Memory B cell (primary cell): ENCODE measurements at places on chromosomes 12 and 14.

- DNase-seq, result no peak
Measured at GRCh38 chr12:49330032-49330619, 6.9 kb downstream of the C1QL4 start.

DNA sequence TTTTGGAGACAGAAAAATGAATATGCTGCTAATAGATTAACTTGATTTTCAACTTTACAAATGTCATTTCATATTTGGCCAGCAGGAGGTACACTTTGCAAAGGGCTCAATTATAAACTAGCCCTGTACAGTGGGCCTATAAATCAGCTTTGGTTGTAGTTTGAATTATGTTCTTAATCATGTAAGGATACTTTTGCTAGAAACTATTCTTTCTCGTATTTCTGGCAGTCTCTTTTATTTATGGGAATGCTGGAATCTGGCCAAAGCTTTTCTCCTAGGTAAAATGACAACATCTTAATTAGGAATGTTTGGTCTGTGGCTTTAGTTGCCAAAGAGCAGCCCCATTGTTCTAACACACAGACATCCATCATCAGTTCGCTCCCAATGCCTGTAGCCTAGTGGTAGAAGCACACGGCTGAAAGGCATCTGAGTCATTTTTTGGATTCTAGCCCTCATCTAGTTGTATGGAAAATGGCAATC, 1322.3 kb upstream of the SEL1L start:
- no peak for DNase-seq

- DNase-seq, result peak; percentile 63
Measured at GRCh38 chr14:102554821-102555819, 37.3 kb upstream of the RCOR1 start.

GRCh38 chr12:43861015-43861839, 25.3 kb downstream of the TMEM117 start:
- no peak for DNase-seq

GRCh38 chr12:74286254-74286653, 251.4 kb upstream of the ATXN7L3B start:
- DNase-seq, result no peak

DNA sequence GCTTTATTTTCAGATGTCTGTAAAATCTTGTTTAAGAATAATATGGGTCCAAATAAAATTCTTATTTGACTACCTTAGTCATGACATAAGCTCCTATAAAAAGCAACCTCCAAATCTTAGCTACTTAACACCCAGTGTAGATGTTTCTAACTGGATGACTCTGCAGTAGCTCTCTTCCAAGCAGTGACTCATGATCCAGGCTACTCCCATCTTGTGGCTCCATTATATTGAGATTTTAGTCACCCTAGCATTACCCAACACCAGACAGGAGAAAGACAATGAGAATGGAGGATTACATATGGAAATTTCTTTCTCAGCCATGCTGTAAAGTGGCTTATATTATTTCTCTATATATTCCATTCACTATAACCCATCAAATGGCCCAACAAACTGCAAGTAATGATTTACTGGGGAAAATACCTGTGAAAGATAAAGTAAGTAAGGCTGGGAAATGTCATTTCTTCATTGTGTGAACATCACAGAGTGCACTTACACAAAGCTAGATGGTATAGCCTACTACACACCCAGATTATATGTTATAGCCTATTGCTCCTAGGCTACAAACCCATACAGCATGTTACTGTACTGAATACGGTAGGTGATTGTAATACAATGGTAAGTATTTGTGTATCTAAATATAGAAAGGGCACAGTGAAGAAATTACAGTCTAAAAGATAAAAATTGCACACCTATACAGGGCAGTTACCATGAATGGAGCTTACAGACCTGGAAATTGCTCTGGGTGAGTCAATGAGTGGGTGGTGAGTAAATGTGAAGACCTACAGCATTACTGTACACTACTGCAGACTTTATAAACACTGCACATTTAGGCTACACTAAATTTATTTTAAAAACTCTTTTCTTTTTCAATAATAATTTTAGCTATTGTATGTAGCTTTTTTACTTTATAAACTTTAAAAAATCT, 163.2 kb downstream of the DYRK2 start:
- no peak for DNase-seq

- no peak for DNase-seq
Measured at GRCh38 chr12:45939759-45940158, 50.6 kb downstream of the SCAF11 start.

DNA sequence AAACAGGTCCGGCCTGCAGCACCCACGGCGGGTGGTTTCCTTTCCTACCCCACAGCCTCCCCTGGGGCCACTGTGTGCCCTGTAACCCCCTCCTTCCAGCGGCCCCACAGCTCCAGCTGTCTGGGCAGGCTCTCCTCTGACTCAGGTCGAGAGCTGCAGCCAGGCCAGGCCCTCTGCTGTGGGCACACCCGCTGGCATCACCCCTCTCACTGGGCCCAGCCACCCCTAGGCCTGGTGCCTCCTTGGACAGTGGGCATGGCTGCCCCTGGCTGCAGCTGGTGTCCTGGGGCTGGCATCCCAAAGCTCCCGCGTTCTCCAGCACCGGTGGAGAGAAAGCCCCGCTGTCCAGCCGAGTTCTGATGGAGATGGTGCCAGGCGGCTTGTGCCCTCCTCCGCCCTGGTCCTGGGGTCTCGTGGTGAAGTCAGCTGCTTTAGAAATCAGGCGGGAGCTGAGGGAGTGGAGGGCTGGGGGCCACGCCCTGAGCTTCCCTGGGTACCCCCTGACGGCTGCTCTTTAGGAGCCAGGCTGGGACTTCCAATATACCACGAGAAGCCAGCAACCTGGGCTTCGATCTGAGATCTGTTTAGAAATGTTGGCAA, 114.9 kb downstream of the KIF26A start:
- no peak for DNase-seq

DNA sequence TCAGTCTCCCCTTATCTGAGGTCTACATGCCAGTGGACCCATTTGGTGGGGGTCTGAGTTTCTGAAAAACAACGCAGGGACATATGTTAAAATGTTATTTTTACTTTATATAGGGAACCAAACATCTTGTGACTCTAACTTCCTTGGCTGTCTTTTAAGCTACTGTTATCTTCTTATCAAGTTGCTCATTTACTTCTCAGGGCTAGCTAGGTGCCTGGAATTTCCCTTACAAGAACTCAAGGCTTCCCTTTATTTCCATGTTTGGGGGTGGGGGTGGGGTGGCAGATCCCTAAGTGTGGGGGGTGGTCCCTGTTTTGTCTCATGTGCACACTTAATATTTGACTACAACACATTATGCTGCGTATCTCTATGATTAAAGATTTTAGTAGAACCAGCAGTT, 31.6 kb downstream of the PPP1R36 start:
- DNase-seq, result no peak

GRCh38 chr12:75905922-75906321, 125.7 kb downstream of the PHLDA1 start:
- DNase-seq, result no peak

DNA sequence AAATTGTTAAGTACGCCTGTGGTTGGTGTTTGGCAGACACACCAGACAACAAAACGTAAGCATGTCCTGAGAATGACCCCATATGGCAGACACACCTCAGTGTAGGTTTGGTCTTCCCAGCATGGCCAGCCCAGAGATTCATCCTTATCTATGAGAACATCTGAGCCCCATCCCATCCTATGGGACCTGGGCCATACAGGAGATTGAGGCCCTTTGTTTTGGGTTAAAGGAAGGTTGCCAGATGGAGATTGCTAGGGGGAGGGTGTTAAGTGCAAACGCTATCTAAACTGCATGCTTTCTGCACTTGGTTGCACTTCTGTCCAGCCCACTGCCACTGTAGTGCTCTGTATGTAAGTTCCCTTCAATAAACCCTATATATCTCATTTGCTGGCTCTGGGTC, 4.1 kb upstream of the PCNX4 start:
- DNase-seq, result no peak

DNA sequence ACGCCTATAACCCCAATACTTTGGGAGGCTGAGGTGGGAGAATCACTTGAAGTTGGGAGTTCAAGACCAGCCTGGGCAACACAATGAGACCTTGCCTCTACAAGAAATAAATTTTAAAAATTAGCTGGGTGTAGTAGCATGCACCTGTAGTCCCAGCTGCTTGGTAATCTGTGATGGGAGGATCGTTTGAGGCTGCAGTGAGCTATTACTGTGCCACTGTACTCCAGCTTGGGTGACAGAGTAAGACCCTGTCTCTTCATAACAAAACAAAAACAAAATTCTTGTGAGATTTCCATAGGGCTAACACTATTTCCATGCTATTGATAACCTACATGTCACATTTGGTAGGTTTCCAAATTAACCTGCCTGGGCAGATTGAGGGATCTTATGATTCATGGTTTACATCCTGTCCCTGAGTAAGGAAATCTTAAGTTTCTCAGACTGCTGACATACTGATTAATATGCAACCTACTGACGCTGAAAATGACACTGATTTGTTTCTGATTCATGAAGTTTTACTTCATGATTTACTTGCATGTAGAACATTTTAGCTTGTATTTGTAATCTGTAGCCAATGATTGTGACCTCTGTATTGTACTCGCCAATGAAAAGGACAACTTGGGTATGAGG, 15.9 kb downstream of the ATP6V1D start:
- DNase-seq, result no peak

DNA sequence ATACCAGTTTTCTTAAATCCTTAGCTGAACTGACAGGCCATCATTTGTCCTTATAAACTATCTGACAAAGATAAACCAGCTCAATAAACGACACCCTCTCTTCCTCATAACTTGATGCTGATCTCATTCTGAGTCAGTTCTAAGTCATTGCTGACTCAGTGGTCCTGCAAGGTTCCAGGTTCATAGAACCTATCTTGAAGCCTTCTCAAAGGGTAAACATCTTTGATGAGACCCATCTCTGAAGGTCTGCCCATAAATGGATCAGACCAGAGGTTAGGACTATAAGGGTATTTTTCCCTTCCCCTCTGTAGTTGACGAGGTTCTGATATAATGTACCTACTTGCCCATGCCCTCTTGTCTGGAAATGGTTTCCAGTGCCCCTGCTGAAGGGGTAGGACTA, 11.9 kb downstream of the NAA25 start:
- no peak for DNase-seq

- no peak for DNase-seq
Measured at GRCh38 chr12:131682510-131682895, 28.4 kb upstream of the SFSWAP start.

DNA sequence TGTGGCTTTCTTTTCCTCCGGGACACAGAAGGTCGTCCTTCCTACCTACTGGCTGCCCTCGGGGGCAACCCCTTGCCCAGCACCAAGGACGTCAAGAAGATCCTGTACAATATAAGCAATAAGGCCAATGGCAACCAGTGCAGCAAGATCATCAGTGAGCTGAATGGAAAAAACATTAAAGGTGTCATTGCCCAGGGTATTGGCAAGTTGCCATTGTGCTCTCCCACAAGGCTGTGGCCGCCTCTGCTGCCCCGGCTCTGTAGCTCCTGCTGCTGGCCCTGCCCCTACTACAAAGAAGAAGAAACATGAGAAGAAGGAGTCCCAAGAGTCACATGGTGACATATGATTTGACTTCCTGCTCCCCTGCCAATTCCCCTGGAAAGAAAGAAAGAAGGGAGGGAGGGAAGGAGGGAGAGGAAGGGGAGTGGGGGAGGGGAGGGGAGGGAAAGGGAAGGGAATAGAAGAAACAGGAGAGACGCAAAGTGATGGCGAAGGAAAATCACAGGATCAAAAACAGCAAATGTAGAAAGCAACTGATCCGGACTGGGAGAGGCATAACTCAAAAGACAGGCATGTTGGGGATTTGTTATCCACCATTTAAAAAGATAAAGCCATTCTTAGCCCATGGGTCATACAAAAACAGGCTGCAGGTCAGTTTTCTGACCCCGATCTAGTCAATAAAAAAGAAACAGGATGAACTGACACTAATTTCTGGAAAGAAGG, 61.3 kb upstream of the RESF1 start:
- no peak for DNase-seq

DNA sequence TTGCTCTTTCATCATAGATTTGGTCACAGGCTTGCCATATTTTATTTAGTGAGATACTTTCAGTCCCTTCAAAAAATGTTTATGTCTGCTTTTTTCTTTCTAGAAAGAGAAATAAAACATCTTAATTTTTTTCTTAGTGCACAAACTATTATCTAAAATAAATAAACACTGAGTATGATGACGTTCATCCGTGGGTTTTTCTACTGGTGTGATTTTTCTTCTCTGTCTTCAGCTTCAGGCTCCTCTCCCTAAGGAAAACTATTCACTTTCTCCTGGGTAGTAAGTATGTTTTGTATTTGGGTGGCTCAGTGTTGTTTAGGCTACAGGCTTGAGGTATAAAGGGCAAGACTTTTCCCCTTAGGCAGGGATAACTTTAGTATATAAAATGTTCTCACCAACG, 154.7 kb downstream of the DACT1 start:
- no peak for DNase-seq

DNA sequence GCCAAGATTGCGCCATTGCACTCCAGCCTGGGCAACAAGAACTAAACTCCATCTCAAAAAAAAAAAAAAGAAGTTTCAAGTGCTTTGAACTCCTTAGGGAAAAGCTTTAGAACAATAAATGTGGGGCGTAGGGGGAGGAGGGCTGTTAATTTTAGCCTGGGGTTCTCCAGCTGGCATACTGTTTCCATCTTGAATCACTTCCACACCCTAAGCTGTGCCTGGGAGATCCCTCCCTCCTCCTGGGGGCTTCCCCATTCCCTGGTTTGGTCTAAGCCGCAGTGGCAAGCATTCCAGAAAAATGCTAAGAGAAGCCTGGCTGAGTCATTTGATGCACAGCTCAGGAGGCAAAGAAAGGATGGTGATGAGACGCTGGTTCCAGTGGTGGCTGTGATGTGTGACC, 2.3 kb upstream of the ZNF384 start:
- DNase-seq, result no peak

DNA sequence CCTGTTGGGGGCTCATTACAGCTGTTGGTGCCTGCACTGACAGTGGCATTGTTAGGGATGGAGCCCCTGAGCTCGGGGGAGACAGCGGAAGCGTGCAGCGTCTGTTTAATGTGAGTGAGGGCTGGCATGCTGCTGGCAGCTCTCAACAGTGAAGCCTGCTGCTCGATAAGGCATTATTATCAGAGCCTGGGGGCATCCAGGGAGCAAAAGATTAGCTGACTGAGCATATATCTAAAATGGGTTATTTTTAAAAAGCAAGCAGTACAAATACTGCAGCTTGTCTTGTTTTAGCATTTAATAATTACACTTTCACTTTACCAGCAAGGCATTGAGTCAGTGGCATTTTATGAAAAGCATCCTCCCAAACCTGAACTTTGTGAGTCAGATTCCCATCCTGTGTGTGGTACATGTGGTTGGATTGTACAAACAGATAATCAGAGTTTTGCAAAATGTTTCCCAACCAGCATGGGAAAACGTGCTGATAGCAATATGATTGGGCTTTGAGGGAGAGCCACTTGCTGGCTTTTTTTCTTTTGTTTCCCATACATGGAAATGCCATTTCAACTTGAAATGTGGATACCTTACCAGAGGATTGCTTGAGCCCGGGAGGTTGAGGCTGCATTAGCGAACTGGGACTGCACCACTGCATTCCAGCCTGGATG, 150.8 kb downstream of the PRKCH start:
- no peak for DNase-seq

- no peak for DNase-seq
Measured at GRCh38 chr12:108337235-108338223, 1.6 kb downstream of the CMKLR1 start.

GRCh38 chr14:38127356-38127755, 80.3 kb upstream of the SSTR1 start:
- no peak for DNase-seq

- no peak for DNase-seq
Measured at GRCh38 chr14:65791191-65791981, 378.9 kb downstream of the FUT8 start.

- DNase-seq, result no peak
Measured at GRCh38 chr14:67357186-67357968, 2.2 kb downstream of the ATP6V1D start.

- no peak for DNase-seq
Measured at GRCh38 chr12:6921996-6922946, 5.5 kb upstream of the ATN1 start.
